ENCODE measurements at places on chromosomes 16 and 17.

- no peak for ATAC-seq
These were observed 65.4 kb downstream of the RBFOX3 start for GRCh38 chr17:79545251-79546005.

DNA sequence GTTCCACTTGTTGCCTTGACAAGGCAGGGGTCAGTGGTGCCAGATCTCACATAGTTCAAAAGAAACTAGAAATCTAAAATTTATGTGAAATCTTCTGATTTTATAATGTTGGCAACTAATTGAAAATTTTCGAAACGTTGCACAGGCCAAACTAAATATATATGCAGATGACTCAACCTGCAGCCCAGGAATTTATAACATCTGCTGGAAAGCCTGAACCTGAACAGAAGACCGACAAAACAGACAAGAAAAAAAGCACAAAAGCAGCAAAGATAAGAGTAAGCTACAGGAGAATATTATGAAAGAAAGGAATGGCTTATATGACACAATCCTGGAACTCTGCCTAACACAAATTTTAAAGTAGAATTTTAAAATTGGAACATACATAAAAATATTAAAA is 207.6 kb downstream of the CEP112 start:
- ATAC-seq = no peak

- ATAC-seq = no peak
These were observed 30.5 kb downstream of the ADCY7 start for GRCh38 chr16:50296807-50297206.

GRCh38 chr17:66995944-66996343 is 31.4 kb downstream of the CACNG4 start:
- no peak for ATAC-seq

- ATAC-seq = no peak
These were observed 107.8 kb downstream of the CRLF3 start for GRCh38 chr17:30716461-30717290.

GRCh38 chr16:27426423-27427408 is 24.7 kb downstream of the IL21R start:
- peak; percentile 97 for ATAC-seq

DNA sequence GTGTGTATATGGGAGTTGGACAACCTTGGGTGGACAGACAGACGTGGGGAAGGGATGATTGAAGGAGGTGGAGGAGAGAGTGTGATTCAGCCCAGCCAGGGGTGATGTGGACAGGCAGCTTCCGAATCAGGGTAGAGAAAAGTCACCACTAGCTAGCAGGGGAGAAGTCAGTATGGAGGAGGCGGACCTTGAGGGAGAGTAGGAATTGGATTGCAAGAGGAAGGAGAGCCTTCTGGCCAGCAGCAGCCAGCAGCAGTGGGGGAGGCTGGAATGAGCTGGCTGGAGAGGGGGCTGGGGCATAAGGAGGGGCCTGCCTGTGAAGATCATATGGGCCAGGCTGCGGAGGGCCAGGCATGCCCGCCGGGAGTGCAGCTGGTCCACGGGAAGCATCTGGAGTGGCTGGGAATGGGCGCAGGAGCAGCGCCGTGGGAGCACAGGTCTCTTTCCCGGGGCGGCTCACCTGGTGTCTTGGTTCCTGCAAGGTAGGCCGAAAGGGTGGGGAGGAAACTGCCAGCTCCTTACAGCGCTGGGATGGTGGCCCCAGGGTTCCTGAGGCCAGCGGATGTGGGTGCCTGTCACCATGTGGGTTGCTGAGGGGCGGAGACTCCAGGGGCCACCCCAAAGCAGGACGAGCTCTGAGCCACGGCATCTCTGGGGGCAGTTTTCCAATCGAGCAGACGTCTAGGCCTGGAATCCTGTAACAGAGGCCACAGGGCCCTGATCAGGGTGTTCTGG is 235.3 kb downstream of the SEC14L1 start:
- peak; percentile 63 for ATAC-seq

DNA sequence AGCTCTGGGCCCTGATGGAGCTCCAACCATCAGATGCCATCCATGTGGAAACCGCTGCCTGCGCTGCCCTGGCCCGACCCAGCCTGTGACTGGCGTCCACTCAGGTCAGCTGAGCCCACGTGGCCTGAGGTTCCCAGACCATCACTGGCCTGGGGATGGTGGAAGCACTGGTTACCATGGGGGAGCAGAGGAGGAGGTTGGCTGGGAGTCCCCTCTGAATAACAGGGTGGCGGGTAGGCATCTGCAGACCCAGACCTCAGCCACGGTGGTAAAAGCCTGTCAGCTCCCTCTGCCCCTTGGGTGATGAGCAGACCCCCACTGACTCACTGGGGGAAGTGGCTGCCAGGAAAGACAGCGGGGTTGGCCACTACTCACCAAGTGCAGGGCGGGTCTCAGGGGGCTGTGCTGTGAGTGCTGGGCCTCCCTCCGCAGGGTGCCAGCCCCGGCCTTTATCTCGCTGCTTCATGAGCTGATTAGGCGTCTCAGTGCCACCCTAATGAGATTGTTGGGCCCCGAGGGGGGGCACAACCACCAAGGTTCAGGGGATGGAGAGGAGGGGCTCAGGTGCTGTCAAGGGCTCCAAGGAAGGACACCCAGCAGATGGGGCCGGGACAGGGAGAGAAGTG is at the start of gene PDE6G:
Gene PDE6G (minus strand): TSS at position 425 of the 626 bp plus-strand sequence. CDS start 3,237 bp downstream, outside the sequence.
- ATAC-seq = no peak

- ATAC-seq = no peak
These were observed 283.7 kb downstream of the CPPED1 start for GRCh38 chr16:12519986-12520385.

- no peak for ATAC-seq
These were observed 31.7 kb downstream of the TOM1L2 start for GRCh38 chr17:17940441-17940911.

- ATAC-seq = no peak
These were observed 22.1 kb downstream of the HS3ST6 start for GRCh38 chr16:1895949-1896675.

DNA sequence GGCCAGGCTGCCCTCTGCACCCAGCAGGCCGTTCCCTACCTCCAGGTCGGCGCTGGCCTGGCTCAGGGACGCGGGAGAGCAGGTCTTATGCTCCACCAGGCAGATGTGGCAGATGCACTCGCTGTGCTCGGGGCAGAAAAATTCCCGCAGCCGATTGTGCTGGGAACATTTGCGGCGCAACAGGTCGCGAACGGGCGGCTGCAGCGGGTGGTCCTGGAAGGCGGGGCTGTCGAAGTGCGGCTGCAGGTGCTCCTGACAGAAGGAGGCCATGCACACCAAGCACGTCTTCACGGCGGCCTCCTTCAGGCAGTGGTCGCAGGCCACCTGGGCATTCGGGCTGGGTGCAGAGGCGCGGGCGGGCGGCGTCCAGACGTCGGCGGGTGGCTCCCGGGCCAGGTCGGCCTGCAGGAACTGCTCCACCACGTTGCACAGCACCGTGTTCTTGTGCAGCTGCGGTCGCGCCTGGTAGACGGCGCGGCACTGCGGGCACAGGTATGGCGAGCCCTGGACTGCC is 439 bp downstream of the TRIM25 start:
- ATAC-seq = peak; percentile 40

DNA sequence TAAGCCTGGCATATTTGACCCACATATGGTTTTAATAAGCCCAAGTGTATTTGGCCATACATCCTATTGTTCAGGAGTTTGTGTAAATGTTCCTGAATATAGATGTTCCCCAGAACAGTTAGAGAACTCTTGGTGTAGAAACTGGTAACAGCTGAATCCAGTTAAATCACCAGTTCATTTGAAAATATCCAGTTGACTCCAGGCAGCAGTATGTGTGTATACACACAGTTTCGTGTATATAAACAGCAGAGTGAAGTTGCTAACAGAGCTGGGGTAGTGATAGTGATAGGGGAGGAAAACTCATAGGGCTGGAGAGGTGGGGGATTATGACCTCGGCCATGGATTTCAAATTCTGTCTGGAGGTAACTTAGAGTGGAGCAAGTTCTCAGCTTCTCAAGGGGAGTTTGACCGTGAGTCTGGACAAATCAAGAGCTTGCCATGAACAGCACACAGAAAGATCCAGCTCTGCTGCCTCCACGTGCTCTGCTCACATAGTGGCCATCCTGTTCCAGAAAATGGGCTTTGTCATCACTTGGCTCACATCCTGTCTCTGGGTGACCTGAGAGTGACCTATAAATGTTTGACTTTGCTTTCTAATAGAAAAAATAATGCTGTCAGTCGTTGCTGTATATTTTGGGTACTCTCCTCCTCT is 30.6 kb upstream of the MMD start:
- no peak for ATAC-seq

- no peak for ATAC-seq
These were observed 65.7 kb downstream of the TMEM132E start for GRCh38 chr17:34644941-34645550.

GRCh38 chr17:64042700-64043485 is 22.5 kb upstream of the ICAM2 start:
- ATAC-seq = no peak

DNA sequence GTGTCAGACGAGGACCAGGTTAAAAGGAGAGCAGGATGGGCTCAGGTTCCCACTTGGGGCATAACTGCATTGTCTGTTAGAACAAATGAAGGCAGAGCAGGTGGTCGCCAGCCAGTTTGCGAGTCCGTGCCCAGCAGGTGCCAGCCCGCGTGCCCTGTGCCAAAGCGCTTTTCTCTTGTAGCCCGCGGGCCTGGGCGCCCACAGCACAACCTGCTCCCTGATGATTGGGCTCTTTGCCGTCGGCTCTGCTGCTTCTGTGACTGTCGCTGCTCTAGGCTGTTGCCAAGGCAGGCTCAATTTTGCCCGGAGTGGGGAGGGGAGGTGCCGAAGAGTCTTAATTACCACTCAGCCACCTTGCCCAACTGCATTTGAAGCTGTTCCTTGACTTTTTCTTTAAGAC is 21.1 kb downstream of the KNOP1 start:
- no peak for ATAC-seq

GRCh38 chr16:90020838-90021382 is 1.7 kb upstream of the DBNDD1 start:
- ATAC-seq = no peak

- peak; percentile 42 for ATAC-seq
These were observed 18.1 kb downstream of the MAP3K14 start for GRCh38 chr17:45298546-45299285.

GRCh38 chr17:74822939-74823367 is 36.7 kb downstream of the GRIN2C start:
- no peak for ATAC-seq

DNA sequence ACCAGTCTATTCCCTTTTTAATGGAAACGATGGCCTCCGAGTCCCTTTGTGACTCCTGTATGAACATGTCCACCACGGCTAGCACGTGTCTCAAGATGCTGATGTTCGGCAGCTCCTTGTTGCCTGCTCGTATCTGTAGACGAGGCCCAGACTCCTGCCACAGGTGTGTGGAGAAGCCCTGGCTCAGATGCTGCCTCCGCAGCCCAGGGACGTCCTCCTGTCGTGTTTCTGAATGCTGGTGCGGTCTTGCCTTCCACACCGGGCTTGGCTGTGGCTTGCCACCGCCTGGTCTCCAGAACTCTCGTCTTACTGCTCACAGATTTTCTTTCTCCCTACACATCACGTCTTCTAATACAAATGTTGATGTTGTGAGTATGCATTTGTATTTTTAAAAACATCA is 17.0 kb downstream of the FOXF1 start:
- ATAC-seq = no peak

DNA sequence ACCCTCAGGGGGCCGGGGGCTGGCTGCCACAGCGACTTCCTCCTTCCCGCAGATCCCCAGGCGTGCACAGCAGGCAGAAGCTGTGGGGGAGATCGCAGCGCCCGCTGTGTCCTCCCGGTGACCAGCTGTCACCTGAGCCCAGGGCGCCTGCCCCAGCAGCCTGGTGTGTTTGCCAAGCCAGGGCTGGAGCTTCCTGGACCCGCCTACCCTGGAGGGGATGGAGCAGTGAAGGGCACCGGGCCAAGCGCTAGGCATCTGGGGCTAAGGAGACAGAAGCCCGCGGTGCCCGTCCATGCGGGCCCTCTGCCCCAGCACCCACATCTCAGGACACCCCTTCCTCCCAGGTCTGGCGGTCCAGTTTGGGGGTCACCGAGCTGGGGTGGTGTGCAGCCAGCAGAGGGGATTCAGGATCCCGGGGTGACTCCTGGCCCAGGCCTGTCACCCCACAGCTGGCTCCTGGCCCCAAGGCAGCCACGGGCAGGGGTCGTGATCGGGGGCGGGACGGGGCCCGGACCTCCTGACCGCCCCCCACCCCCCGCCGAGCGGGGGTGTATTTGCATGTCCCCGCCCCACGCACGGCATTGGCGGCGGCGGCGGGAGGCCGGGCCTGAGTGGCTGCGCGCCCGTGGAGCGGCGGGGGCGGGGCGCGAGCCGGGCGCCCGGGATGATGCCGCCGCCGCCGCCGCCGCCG is at the start of gene RAB26:
Gene RAB26 (plus strand): TSS at position 645 of the 691 bp plus-strand sequence. CDS start 159 bp downstream, outside the sequence.
- ATAC-seq = peak; percentile 55

- peak; percentile 55 for ATAC-seq
These were observed 18.6 kb upstream of the PITPNM3 start for GRCh38 chr17:6574687-6575595.

DNA sequence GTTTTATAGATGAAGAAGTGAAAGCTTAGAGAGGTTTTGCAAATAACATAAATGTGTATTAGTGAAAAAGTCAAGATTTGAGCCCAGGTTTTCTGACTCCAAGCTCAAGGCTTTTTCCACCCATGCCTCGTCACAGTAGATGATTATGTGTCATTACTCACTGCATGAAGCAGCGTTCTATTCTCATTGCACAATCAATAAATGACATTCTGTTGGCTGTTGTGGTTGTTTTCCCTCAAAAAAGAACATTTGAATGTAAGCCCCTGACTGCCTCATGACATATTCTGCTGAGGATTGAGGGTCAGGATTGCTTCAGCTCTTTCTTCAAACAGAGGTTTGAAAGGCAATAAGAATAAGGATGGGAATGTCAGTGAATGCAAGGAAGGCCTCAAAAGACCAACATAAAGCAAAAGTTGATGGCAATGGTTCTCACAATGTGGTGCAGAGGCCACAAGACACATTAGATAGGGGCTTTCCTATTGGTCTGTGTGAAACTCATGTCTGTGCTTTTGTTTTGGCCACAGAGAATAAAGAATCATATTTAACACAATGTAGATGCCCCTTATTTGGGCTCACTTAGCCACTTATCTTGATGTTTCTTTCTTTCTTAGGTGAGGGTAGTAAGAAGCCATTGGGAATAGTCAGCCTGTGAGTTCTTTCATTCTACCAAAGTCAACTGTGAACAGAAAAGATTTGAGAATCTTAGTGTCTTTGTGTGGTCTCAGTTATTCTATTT is 5.4 kb upstream of the MMD start:
- ATAC-seq = no peak

- no peak for ATAC-seq
These were observed 65.3 kb downstream of the SPECC1 start for GRCh38 chr17:20074489-20074888.

GRCh38 chr16:67560827-67561342 is 1.4 kb upstream of the CTCF start:
- no peak for ATAC-seq

DNA sequence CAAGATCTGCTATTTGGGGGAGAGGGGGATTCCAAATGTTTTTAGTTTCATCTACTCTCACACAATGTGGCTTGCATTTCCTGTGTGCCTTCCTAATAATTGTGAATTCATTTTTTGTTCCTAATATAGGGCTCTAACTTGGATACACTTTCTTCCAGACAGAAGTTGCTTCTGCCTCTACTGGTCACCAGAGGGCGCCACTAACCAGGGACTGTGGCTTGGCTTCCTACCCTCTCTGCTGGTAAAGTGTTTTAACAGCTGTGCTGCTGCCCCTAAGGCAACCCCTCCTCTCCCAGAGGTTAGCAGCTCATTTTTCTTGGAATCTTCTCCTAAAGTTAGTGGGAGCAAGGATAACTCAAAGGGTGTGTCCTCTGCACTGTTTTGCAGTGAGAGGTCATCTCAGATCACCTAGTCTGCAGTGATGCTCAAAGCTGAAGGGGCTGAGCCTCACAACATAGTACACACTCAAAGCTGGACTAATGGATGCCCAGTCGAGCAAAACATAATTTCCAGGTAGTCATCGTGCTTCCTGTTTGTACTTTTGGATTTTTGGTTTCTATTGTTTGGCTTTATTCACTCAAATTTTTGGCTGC is 5.0 kb upstream of the PRSS54 start:
- ATAC-seq = no peak
